ENCODE measurements at places on chromosomes 2 and 18.

DNA sequence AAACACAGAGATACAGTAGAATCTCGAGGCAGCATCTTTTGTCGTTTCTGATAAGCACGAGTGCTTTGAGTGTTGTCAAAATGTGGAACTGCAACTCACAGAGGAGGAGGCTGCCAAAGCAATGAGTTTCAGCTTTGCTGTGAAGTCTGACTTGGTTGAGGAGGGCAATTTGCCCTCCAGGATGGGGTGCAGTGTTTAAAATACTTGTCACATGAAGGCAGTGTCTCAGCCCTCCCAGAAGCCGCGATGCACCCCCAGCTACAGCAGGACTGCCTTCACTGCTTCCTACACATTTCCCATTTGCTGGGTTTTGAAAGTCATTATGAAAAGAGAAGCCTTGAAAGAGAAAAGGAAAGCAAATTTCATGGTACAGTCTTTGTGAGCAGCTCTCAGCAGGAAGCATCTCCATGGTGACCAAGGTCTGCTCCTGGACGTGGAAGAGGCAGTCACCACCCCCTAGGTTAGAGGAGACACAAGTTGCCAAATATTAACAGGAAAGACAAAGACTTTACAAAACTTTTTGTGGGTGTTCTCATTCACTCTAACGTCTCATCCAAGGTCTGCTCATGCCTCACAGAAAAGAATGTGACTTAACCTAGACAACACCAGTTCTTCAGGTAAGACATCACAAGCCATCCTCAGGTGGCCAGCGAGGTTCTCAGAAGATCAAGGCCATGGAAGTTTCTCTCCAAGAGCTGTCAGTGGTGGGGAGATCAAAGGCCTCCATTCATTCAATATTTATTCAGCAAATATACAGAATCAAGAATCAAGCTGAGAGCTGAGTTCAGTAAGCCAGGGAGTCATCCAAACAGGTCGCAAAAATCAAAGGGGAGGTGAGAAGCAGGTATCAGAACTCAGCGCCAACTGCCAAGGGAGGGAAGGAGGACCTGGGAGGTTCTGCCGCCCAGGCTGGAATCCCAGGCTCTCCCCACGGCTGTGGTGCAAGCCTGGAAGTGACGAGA is 476.0 kb downstream of the EIPR1 start:
- no peak for DNase-seq

DNA sequence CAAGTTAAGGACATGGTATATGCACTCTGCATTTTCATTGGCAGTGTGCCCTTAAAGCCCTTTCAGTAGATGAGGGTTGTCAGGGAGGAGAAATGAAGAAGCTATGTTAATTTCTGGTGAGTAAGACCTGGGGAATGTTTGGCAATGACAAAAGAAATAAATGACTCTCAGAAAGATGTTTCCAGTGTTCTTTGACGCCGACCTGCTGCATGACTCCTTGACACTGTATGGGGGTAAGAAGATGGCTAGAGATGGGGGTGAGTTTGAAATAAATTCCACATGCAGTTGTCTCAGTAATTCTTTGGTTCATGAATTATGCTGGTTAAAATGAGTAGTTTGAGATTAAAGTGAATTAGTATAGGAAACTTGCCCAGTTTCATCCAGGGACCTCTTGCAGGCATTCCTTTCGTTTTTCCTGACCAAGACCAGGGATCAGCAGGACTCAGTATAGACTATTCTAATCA is 5.9 kb downstream of the CCDC121 start:
- no peak for DNase-seq

GRCh38 chr2:231172025-231172424 is 26.4 kb upstream of the ARMC9 start:
- no peak for DNase-seq

DNA sequence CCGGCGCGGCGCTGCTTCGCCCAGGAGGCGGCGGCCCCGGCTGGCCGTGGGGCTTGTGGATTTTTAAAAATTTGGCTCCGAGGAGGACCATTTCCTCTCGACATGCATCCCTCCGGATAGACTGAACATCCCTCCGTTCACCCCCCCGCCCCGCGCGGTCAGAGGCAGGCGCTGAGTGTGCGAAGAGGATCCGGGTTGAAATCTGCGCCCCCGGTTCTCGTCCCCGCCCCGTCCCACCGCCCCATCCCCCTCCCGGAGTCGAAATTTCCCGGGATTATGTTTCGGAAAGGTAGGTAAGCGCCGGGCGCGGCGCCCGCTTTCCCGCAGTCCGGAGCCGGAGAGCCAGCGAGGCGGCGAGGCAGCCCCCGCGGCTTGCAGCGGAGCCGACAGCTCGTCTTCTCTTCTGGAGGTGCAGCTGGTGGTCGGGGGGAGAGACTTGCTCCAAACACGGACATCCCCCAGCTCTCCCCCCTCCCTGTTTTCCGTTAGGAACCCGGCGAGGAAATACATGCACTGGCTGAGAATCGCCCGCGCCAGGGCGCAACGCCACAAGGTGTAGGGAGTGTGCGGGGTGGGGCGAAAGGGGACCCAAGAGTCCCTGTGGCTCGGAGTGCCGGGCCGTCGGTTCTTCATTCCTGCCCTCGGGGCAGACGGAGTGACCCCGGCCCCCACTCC is at the start of gene PRKCE:
TSS of gene PRKCE (plus strand) at position 261 of the 675 bp plus-strand sequence.
- peak; percentile 29 for DNase-seq

GRCh38 chr18:44898498-44898897 is 217.8 kb downstream of the SETBP1 start:
- DNase-seq, result no peak

DNA sequence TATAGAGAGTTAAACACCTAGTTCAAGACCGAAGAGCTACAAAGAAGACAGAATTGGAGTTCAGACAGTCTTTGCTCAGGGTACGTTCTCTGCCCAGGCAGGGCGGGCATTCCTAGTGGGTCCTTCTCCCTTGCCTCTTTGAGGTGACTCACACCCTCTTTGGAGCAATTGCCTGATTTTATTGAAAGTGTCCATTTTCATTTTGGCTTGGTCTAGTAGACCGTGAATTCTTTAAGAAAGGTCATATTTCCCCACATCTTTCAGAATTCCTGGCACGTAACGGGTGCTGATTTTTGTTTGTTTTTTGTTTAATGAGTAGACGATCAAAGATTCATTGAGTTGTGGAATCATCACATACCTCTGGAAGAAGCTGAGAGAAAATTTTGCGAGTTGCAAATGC is 871.5 kb downstream of the RNF144A start:
- DNase-seq, result no peak

DNA sequence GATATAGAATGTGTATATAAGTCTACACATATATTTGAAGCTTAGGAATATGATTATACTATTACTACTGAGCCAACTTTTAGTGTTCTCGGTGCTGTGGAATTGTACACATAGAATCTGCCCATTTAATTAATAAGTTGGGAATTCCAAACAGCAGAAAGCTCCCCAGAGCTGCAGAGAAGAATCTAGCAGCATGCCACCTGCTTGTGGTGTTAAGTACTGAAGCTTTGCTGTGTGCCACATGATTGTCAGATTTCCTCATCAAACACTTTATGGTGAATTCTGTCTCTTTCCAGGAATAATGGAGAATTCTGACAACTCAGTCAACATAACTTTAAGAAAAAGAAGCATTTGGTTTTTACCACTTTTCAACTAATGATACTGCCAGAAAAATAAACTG is 117.8 kb downstream of the WDSUB1 start:
- DNase-seq, result no peak

DNA sequence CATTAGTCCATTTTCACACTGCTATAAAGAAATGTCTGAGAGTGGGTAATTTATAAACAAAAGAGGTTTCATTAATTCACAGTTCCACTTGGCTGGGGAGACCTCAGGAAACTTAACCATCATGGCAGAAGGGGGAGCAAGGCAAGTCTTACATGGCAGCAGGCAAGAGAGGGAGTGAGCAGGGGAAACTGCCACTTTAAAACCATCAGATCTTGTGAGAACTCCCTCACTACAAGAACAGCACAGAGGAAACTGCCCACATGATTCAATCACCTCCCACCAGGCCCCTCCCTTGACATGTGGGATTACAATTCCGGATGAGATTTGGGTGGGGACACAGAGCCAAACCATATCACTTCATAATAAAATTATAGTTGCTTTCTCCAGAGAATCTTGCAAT is 365.5 kb upstream of the ID2 start:
- no peak for DNase-seq

DNA sequence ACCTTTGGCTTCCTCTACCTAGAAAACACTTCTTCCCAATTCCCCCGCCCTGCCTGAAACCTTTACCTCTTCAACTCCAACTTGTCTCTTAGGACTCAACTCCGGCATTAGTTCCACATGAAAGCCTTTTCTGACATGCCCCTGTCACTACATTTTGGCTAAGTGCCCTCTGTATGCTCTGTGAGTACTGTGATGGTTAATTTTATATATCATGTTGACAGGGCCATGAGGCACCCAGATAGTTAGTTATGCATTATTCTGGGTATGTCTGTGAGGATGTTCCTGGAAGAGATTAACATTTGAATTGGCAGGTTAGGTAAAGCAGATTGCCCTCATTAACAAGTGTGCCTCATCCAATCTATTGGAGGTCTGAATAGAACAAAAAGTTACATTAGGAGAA is 75.6 kb upstream of the NCKAP5 start:
- DNase-seq, result no peak

DNA sequence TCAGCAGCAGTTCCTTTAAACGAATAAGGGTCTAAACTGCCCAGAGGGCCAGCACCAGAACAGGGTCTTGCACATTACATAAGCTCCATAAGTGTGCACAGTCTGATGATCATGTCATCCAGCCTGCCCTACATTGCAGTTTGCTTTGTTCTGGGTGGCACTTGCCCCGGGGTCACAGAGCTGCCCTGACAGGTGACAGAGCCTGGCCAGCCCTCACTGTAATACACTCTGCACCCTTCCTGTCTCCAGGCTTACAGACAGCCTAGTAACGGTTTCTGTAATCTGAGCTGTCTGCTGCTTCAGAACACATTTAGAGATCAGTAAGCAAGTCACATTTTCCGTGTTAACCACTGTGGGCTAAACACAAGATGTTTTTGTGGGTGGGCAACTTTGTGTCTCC is 213.3 kb downstream of the FAM210A start:
- DNase-seq, result no peak

DNA sequence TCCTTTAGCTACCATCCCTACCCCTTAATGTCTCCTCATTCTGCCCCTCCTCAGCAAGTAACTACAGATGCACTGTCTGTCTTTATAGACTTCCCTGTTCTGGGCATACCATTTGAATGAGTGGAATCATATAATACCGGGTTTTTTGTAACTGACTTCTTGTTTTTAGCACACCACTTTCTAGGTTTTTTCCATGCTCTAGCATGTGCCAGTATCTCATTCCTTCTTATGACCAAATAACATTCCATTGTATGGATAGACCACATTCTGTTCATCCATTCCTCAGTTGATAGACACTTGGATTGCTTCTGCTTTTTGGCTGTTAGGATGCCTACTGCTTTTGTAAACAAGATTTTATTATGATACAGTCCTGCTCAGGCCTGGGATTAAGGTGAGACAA is 154.7 kb downstream of the TSN start:
- no peak for DNase-seq

- no peak for DNase-seq
These were observed 234.3 kb downstream of the ALK start for GRCh38 chr2:29687121-29687520.

GRCh38 chr2:232885264-232885961 is 15.3 kb downstream of the SNORC start:
- DNase-seq, result no peak

GRCh38 chr18:48827291-48828193 is 123.2 kb downstream of the SMAD7 start:
- DNase-seq, result no peak

GRCh38 chr2:228224410-228224809 is 42.9 kb upstream of the SPHKAP start:
- no peak for DNase-seq

DNA sequence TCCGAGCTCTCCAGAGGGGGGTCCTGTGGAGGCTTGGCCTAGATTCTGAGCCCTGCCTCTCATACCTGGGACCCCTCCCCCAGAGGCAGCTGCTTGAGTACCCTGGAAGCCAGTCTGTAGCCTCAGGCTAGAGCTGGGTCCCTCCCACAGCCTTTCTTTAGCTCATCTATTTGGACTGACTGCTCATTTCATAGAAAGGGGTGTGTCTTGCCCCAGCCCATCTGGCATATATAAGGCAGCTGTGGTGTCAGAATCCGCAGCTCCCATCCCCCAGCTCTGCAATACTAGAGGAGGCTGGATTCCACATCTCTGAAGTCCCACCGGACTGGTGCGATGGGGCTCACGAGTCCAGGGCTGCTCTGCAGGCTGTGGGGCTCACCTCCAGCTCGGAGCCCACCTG is 26.1 kb downstream of the MPHOSPH10 start:
- DNase-seq, result no peak

- DNase-seq, result no peak
These were observed 217.2 kb upstream of the CCDC150 start for GRCh38 chr2:196422361-196422760.

DNA sequence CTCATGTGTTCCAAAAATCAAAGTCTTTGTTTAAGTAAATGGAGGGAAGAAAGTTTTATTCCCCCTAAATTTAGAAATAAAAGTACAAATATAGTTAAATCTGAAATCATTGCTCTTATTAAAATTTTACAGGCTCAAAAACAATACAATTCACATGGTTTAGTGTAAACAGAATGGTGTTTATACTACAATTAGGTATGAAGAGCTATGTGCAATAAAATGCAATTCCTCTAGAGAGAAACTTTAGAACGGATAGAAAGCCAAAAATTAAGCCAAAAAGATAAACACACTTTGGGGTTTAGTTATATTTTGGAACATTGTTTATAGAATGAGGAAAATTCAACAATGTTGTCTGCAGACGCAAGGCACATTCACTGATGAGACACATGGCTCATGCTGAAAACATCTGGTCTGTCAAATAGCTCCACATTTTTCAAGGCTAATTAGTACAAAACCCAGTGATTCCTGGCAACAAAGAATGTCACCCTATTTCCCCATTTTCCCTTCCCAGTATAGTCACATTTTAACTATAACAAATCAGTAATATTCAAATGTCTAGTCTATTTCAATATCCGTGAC is 103.3 kb downstream of the EXOC6B start:
- DNase-seq, result no peak

DNA sequence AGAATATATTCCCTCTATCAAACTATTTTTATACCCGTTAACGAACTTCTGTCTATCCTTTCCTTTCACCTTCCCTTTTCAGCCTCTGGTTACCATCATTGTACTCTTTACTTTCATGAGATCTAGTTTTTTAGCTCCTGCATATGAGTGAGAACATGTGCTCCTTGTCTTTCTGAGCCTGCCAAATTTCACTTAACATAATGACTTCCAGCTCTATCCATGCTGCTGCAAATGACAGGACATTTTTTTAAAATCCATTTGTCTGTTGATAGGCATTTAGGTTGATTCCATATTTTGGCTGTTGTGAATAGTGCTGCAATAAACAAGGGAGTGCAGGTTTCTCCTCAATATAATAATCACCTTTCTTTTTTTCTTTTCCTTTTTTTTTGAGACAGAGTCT is 8.2 kb upstream of the CCDC195 start:
- no peak for DNase-seq

DNA sequence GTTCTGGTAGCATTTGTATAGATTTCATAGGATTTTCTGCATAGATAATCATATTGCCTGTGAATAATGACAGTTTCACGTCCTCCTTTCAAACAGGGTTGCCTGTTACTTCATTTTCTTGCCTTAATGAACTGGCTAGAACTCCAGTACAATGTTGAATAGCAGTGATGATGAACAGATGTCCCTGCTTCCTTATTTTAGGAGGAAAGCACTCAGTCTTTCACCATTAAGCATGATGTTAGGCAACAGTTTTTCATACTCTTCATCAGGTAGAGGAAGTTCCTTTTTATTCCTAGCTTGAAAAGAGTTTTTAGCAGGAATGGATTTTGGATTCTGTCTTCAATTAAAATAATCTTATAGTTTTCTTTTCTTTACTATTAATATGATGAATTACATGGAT is 39.7 kb downstream of the C2orf76 start:
- no peak for DNase-seq

GRCh38 chr2:1254662-1255343 is 158.5 kb upstream of the TPO start:
- no peak for DNase-seq

Measured in stimulated activated CD8-positive, alpha-beta memory T cell treated with anti-CD3 and anti-CD28 coated beads, Interleukin-7, amount 100 ng/mL, for 1 hour (primary cell).